ENCODE measurements at places on chromosomes 2 and 18. TPM values are rescaled to one million over a fixed set of nuclear protein-coding genes. Genes with fewer than 3 reads are reported as not detected.

The CYP1B1 gene
- total RNA-seq: 94.1 TPM

The ANKRD30BL gene
- total RNA-seq: not detected

- peak; percentile 57 for DNase-seq
- no peaks in the 10 kb centered on the region for H3K27me3 ChIP-seq
- no peaks in the 10 kb centered on the region for H3K4me1 ChIP-seq
- no peaks in the 10 kb centered on the region for H3K36me3 ChIP-seq
- no peak overlapping the region for H3K27ac ChIP-seq
Measured at GRCh38 chr2:241853651-241854341, 4.9 kb downstream of the PDCD1 start.

The RAB27B gene
- total RNA-seq: 0.77 TPM

- no peaks in the 10 kb centered on the region for H3K36me3 ChIP-seq
- no peak overlapping the region for H3K4me3 ChIP-seq
- H3K4me1 ChIP-seq: peaks cover 2% of the 10 kb centered on the region
- DNase-seq: peak; percentile 48
- H3K27ac ChIP-seq: no peak overlapping the region
Measured at GRCh38 chr2:101775636-101776035, 78.1 kb downstream of the MAP4K4 start.

GRCh38 chr2:45259138-45259537, 249.9 kb upstream of the SIX2 start:
- no peaks in the 10 kb centered on the region for H3K4me1 ChIP-seq
- H3K27me3 ChIP-seq: no peaks in the 10 kb centered on the region
- H3K36me3 ChIP-seq: no peaks in the 10 kb centered on the region

- no peaks in the 10 kb centered on the region for H3K27me3 ChIP-seq
- H3K27ac ChIP-seq: no peak overlapping the region
- no peak overlapping the region for H3K4me3 ChIP-seq
- H3K4me1 ChIP-seq: peaks cover 9% of the 10 kb centered on the region
- H3K36me3 ChIP-seq: no peaks in the 10 kb centered on the region
Measured at GRCh38 chr2:201908901-201909300, 102.6 kb downstream of the CDK15 start.

DNA sequence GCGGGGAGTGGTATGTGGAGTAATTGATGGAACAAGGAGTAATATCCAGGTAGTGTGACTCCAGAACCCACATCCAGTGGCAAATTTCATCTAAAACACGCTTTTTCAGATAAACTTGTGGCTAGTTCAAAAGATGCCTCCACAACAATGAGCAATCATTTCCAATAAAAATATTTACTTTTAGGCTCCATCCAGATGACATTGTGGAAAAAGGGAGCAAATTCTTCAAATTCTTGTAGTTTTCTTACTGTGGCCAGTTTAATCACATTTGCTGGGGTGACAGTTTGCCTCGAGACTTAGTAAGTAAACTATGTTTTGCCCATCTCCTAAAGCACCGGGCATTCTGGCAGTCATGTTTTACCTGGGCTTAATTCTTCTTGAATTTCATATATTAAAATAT, 243.6 kb downstream of the IRS1 start:
- no peak overlapping the region for H3K27ac ChIP-seq
- no peak overlapping the region for H3K4me3 ChIP-seq
- no peaks in the 10 kb centered on the region for H3K36me3 ChIP-seq
- no peaks in the 10 kb centered on the region for H3K27me3 ChIP-seq
- no peak for DNase-seq

The CDCA7 gene
- total RNA-seq: 1.3 TPM

DNA sequence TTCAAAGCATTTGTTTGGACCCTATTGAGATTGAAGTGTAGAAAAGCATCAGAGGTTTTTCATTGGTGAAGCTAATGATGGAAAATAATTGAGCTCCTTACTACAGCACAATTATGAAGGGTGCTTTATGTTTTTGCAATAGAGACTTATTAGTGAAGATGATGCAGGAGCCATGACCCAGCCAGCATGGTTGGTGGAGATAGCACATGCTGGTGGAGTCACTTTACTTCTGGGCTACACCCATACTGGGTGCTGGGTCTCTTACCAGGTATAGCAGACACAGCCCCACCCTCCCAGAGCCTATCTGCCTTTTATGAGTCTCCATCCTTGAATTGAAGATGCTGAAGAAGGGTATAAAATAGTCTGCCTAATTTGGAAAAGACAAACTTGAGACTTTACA, 3.6 kb downstream of the ACP1 start:
- DNase-seq: no peak
- H3K36me3 ChIP-seq: peaks cover 2% of the 10 kb centered on the region
- H3K27me3 ChIP-seq: no peaks in the 10 kb centered on the region
- H3K4me1 ChIP-seq: peaks cover 2% of the 10 kb centered on the region
- H3K4me3 ChIP-seq: no peak overlapping the region
- H3K27ac ChIP-seq: no peak overlapping the region

The PCARE gene
- total RNA-seq: under 0.01 TPM

DNA sequence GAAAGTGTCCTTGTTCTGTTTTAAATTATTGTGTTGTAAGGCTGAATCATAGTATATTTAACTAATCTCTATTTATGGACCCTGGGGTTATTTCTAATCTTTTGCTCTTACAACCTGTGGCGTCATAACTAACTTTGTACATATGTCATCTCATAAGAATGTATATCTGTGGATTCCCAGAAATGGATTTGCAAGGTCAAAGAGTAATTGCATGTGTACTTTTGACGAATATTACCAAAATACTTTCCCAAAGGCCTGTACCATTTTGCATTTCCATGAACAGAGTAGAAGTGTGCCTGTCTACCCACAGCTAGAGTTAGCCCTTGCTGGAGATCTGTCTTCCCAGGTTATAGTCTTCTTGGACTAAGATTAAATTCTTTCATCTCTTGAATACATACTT, 42.8 kb downstream of the SEMA4F start:
- peaks cover 7% of the 10 kb centered on the region for H3K4me1 ChIP-seq
- peaks cover 6% of the 10 kb centered on the region for H3K27me3 ChIP-seq
- peak overlapping the region; percentile 30 for H3K27ac ChIP-seq
- DNase-seq: peak; percentile 12
- no peak overlapping the region for H3K4me3 ChIP-seq

DNA sequence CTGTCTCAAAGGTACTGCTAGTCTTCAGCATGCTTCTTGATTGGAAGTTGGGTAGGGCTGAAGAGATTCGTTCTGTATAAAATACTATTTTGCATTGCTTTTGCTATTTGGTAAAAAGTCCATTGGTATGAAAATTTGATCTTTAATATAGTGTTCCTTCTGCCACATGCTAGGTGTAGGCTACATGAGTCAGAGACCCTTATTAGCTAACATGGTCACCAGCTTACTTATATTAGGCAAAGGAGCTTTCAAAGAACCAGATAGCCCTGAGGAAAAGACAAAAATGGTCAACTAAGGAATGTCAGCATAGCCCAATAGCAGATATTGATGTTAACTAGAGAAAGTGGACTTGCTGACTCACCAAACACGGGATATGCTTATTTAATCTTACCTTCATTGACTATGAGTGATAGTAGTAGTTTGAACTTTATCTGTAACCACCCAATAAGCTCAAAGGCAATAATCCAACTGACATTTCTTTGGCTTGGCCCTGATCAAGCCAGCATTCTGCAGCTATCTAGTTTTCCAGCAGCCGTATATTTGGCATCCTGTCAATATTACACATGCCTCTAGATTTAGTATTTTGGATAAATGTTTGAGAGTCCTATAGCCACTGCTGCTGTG, 110.0 kb downstream of the TPGS2 start:
- no peak overlapping the region for H3K27ac ChIP-seq
- DNase-seq: peak; percentile 91
- H3K4me3 ChIP-seq: no peak overlapping the region
- H3K27me3 ChIP-seq: no peaks in the 10 kb centered on the region
- H3K4me1 ChIP-seq: no peaks in the 10 kb centered on the region

GRCh38 chr2:146916914-146917313, 927.9 kb upstream of the ACVR2A start:
- no peak for DNase-seq
- H3K27me3 ChIP-seq: no peaks in the 10 kb centered on the region
- no peaks in the 10 kb centered on the region for H3K36me3 ChIP-seq
- H3K4me3 ChIP-seq: no peak overlapping the region
- H3K4me1 ChIP-seq: no peaks in the 10 kb centered on the region

The IL1R2 gene
- total RNA-seq: 1.0 TPM

- H3K4me3 ChIP-seq: no peak overlapping the region
- H3K4me1 ChIP-seq: no peaks in the 10 kb centered on the region
- H3K27ac ChIP-seq: no peak overlapping the region
- H3K27me3 ChIP-seq: no peaks in the 10 kb centered on the region
Measured at GRCh38 chr18:36665952-36666351, 162.8 kb downstream of the TPGS2 start.

The RUFY4 gene
- not detected for total RNA-seq

- DNase-seq: peak; percentile 18
- no peaks in the 10 kb centered on the region for H3K36me3 ChIP-seq
- H3K27ac ChIP-seq: no peak overlapping the region
- H3K27me3 ChIP-seq: no peaks in the 10 kb centered on the region
Measured at GRCh38 chr18:48036226-48036625, 105.8 kb upstream of the SMAD2 start.
